ENCODE measurements at places on chromosomes 2 and 18.

DNA sequence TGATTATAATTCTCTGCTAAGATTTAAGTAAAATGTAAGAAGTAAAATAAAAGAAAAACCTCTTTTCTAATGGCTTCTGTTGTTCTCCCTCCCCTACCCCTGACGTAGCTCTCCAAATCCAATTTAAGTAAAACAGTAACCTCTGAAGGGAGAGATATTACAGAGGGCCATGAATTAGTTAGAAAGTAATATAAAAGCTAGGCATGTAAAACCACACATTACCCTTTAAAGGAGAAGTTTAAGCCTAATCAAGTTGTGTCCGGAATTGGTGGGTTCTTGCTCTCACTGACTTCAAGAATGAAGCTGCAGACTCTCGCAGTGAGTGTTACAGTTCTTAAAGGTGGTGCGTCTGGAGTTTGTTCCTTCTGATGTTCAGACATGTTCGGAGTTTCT is 116.9 kb upstream of the SCN7A start:
- no peak for DNase-seq

DNA sequence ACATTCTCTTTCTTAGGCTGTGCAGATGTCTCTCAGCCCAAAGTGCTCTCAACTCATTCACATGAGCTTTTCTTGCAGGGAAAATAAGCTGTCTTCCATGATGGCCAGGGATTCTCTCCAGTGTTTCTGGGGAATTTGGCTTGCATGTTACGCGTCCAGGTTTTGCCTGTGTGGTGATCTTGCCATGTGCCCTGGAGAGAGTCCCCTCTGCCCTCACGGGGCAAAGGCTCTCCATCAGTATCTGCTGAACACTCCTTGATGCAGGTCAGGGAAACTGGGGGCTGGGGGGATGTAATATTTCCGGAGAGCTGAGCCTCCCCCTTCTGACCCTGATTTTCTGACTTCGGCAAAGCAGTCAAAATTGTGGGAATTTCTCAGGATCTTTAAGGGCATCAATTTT is 87.6 kb downstream of the ACKR3 start:
- peak; percentile 88 for DNase-seq

GRCh38 chr2:162824304-162824703 is 14.3 kb downstream of the KCNH7 start:
- DNase-seq: no peak

- DNase-seq: no peak
Observed at GRCh38 chr2:73947412-73948018, 20.8 kb downstream of the DGUOK start.

- DNase-seq: no peak
Observed at GRCh38 chr2:43184339-43184895, 42.0 kb downstream of the ZFP36L2 start.

GRCh38 chr2:111632661-111633060 is 251.3 kb downstream of the ANAPC1 start:
- no peak for DNase-seq

DNA sequence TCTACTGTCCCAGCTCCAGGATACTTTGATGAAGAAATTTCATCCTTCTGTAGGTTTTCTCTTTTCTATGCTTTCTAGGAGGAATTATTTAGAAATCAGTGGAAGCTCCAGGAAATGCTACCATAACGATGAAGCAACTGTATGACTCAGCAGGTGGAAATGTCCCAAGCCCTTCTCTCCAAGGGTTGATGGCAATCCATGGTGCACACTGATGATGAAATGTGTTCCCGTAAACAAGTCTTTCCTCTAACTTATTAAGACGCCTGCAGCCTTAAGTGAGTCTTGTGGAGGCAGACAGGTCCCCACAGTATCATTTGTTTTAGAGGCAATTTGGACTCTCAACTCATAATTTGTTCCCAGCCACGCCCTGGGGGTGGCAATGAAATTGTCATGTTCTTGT is 777.6 kb upstream of the SOX11 start:
- no peak for DNase-seq

DNA sequence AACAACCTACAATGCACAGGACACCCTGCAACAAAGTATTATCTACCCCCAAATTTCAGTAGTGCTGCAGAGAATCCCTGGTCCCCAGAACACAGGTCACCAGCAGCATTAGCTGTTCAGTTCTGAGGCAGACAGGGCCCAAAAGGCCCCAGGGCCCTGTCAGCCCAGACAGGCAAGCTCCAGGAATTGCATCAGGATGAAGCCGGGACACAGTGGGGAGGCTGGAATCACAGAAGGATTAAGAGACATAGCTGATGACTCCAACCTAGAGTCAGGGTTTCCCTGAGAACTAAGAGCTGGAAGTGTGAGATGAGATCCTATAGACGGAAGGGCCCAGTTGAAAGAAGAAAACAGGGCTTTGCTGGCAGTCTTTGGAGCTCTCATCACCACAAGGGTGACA is 148.1 kb downstream of the GALNT14 start:
- DNase-seq: no peak

DNA sequence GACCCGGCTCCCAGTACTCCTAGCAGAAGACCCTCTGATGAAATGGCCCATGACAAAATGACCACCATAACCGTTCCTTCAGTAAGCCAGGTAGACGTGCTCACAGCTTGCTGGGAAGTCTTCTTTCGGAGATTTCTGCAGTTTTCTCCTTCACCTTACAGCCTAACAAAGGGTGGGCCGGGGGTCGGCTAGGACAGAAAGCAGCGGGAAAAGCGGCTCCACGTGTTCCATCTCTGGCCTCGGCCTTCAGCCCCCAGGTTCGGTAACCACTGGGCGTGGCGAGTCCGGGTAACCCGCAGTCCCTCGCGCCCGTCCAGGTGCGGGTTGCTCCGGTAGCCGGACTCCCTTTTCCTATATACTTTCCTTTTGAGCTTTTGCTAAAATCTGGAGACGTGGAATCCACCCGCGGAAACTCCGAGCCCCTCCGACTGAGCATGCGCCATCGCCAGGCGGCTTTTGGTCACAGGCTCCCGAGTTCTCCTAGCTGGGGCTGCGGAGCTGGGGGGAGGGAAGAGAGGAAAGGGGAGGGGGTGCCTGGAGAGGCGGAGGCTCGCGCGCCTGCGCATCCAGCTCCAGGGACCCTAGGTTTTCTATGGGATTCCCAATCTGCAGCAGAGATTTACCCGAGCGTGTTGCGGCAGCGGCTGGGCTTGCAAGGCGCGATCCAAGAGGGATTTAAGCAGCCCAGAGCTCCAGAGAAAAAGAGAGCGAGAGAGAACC is at the start of gene VSNL1:
TSS of gene VSNL1 (plus strand) at position 604 of the 720 bp plus-strand sequence. CDS start 51,379 bp downstream, outside the sequence.
- no peak for DNase-seq

GRCh38 chr2:54977149-54977548 is 73.1 kb downstream of the RTN4 start:
- DNase-seq: no peak

DNA sequence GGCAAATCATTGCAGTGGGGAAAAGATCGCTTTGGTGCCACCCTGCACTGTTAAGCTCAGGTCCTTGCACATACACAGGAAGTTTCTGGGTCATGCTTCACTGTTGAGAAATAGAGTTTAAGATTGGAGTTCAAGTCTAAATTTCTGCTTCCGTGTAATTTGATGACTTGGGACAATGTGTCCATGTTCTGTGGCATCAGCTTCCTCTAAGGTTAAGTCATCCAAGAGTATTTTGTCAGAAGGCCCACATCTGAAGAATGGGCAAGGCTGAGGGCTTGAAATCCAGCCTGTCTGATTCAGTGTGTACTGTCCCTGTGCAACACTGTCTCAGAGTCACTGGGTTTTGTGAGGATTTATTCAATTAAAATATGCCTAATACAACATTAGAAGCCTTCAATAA is 880.7 kb downstream of the SUCLG1 start:
- no peak for DNase-seq

DNA sequence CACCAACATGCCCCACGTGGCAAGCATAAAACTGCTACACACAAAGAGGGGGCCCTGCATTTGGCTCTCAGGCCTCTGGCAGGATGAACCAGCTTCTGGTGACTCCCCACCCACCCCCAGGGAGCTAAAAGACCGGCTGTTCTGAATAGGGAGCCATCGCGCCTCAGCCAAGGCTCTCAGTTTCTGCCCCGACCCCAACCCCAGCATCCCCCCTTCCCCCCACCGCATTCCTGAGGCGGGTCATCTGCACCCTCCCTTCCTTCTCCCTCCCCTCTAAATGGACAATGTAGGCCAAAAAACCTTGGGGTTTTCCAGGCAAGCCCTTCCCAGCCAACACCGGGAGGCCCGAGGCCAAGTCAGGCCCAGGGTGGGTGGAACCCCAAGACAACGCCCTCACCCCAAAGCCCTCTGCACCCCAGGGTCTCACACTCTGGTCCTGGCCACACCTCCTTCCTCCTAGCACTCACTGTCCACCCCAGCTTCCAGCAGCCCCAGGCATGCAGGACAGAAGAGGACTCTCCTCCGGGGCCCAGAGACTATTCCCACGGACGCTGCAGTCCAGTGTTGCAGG is 5.7 kb downstream of the CYP26B1 start:
- DNase-seq: no peak

- no peak for DNase-seq
Observed at GRCh38 chr2:232537079-232537478, 2.4 kb upstream of the CHRNG start.

- no peak for DNase-seq
Observed at GRCh38 chr2:182435754-182436153, 8.9 kb upstream of the PDE1A start.

DNA sequence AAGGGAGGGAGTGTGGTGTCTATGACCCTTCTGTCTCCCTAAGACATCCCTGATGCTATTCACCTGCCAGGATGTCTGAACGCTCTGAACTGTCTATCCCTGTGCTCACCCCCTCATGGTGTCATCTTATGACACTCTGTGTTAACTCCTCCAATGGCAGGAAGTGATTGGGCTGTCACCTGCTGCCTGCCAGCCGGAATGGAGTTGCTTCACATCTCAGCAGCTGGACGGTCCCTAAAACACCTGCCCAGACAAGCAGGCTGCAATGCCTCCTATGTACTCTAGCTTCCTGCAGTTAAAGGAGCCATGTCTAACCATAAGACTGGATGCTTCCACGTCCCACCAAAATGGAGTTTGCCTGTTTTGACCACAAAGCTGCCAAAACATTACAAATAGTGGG is 99.9 kb downstream of the CPO start:
- no peak for DNase-seq

GRCh38 chr2:127155028-127155581 is 48.2 kb upstream of the BIN1 start:
- no peak for DNase-seq

DNA sequence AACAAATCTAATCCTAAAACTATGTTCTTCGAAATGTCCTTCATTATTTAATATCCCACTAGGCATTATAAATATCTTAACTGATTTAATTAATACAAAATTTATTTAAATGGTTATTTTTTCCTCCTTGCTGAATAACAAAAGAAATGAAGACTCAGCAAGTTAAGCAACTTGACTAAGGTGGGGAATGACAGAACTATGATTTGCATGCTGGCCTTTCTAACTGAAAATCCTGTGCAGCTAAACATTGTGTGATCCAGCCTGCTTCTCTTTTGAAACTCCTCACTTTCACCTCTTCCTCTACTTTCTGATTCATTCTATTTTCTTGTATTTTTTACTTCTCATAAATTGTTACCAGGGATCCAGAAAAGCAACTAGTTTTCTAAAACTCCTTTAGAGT is 132.0 kb downstream of the CALCRL start:
- DNase-seq: no peak

DNA sequence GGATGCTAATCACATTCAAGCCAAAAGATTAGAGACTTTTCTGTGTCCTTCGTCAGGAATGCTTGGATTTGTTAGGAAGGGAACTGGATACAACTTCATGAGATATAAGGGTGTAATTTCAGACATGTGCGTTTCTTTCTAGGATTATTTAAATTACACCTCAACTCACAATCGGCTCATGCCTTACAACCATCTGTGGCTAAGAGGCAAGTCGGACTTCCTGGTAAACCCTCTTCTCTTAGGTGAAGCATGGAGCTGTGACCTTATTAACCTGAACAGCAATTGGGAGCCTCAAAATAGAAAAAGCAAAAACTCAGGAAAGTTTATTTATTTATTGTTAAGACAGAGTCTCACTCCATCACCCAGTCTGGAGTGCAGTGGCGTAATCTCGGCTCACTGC is 61.8 kb downstream of the SEMA4F start:
- DNase-seq: peak; percentile 24

GRCh38 chr2:120550893-120551446 is 184.7 kb upstream of the GLI2 start:
- no peak for DNase-seq

DNA sequence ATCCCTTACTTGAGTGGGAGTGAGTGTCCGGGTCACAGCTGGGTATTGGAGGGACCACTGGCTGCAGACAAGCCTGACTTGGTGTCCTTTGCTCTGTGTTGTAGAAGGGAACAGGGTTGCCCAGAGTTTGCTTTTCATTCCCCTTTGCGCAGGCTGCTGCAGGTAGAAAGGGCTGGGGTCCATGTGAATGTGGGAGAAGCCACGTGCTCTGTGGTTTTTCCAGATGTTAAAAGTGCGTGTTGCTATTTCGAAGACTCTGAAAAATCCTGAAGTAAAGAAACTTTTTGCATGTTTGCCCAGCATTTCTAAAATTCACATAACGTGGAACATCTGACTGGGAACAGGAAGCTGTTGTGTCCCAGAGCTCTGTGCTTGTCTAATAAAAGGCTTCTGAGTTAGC is 28.8 kb downstream of the GLI2 start:
- no peak for DNase-seq

DNA sequence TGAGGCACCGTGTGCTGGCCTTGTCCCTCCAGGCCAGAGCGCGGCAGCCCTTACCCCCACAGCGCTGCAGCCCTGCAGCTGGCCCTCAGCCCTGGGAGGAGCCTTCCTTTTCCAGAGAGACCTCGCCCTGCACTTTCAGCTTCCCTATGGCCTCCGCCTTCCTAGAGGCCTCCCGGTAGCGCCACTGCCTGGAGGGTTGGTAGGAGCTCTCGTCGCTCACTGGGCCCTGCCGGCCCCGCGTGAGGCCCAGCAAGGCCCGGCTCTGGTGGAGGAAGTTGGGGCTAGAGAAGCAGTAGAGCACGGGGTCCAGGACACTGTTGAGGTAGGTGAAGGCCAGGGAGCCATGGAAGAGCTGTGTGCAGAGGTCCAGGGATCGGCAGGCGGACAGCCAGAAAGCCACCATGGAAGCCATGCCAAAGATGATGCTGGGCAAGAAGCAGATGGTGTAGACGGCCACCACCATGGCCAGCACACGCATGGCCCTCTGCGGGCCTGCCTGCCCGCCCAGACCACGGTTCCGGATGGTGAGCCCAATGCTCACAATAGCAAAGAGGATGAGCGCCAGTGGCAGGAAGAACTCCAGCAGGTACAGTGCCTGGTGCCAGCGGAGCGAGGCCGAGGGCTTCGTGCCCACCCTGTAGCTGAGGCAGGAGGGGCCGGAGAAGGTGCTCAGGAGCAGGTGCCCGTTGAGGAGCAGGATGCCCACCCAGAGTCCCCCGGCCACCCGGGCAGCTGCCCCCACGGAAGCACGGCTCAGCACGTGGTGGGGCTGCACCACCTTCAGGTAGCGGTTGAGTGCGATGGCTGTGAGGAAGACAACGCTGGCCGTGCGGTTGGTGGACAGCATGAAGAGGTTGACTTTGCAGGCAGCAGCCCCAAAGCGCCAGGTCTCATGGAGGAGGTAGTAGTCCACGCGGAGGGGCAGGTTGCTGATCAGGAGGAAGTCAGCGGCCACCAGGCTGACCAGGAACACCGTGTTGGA is 821 bp downstream of the OXER1 start:
- DNase-seq: no peak
